ENCODE measurements at places on chromosomes 7 and 10.

- peak; percentile 88 for DNase-seq
Measured at GRCh38 chr10:78004215-78005026, 24.9 kb downstream of the POLR3A start.

- no peak for DNase-seq
Measured at GRCh38 chr10:62769574-62770242, 34.8 kb upstream of the ADO start.

DNA sequence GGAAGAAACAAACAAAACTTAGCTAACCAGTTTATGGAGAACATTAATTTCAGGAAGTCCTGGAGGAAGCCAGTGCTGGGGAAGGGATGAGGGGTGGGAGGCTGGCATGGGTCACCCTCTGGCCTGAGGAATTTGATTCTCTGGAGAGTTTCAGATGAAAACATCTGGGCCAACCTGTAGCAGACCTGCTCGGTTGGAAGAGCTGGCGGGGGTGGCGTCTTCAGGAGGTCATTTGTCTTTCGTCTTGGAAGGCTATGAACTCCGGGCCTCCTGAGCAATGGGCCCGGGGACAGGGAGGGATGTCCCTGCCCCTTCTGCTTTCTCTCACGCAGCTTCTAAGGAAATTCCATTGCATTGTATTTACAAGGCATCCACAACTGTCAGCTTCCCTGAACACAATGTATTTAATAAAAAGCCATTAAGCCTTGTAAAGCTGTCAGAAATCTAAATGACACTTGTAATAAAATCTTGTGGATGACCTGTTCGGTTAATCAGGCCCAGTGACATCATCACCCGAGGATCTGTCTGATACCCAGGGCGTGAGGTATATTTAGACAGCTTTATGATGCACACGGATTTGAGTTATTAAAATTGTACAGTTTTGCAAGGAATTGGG, 250.5 kb downstream of the RAB11FIP2 start:
- DNase-seq, result no peak

GRCh38 chr10:3764626-3765112, 20.3 kb downstream of the KLF6 start:
- DNase-seq, result no peak

DNA sequence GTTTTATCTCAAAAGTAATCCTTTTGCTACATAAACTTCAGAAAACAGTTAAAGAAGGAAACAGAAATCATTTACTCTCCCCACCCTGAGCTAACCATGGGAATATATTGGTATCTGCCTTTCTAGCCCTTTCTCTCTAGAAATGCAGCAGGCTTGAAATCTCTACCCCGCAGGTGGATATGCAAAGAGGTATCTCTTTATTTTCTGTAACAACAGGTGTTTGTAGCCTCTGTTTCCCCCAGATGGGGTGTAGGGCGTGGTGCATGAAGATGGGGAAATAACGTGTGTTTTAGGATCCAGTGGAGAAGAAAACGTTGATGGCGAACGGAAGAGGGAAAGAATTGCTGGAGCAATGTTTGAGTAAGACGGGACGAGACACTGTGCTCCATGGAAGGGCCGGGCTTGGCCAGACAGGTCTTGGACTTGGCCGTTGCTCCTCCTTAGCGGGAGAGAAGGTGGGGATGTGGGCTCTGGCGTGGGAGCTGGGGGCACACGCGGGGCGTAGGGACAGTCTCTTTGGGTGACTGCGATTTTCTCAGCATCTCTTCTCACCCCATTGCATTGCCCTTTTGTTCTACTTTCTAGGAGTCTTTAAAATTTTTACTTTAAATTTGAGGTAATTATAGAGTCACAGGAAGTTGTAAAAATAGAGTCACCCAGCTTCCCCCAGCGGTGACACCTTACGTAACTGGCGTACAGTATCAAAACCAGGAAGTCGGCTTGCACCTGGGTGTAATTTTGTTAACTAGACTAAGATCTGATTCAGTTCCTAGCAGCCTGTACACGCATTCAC, 82.9 kb downstream of the ELFN1 start:
- no peak for DNase-seq

GRCh38 chr10:5648494-5649457, 17.6 kb downstream of the ASB13 start:
- no peak for DNase-seq

DNA sequence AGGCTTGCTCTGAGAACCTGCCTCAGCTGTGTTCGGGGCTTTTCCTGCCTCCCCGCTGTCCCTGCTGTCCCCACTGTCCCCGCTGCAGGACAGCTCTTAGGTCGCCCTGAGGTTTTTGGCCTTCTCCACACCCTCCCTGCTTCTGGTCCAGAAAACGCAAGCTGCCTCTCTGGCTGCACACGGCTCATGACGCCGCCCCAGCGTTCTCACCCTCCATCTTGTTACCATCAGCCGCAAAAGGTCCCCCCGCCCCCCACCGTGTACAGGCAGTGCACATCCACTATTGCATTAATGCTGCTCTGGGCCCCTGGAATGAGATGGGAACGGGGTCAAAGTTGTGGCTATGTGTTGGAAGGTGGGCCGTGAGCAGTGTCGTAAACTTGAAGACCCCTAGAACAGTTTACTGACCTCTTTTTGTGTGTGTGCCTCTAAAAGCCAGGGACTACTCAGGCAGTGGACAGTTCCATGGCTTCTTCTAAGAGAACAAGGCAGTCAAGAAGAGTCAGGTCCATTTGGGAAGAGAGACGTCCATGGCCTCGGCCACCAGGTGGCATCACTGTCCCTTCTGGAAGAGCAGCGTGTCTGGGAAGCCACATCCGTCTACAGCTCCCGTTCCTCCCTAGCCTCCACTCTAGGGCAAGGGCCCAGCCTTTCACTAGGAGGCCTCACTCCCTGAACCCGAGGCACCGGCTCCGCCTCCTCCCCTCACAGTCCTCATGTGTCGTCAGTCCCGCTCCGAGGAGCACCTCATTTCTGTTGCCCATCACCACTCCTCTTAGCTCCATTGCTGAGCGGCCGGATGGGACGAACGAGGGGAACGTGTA, 38.5 kb upstream of the MKRN1 start:
- DNase-seq, result peak; percentile 93

DNA sequence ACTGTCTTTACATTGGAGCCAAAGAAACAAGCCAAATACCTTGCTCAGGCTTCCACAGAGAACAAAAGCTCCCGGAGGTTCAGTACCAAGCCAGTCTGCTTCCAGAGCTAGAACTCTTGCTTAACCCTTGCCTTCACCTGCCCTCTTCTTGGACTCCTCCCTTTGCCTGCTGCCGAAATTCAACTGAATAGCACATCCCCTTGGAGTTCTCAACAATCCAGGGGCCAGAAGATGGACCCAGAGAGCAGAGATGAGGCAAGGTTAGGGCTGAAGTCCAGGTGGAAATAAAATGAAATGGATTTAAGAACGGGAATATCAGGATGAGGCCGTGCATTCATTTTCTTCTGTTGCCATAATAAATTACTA, 876 bp upstream of the PIK3AP1 start:
- peak; percentile 5 for DNase-seq

DNA sequence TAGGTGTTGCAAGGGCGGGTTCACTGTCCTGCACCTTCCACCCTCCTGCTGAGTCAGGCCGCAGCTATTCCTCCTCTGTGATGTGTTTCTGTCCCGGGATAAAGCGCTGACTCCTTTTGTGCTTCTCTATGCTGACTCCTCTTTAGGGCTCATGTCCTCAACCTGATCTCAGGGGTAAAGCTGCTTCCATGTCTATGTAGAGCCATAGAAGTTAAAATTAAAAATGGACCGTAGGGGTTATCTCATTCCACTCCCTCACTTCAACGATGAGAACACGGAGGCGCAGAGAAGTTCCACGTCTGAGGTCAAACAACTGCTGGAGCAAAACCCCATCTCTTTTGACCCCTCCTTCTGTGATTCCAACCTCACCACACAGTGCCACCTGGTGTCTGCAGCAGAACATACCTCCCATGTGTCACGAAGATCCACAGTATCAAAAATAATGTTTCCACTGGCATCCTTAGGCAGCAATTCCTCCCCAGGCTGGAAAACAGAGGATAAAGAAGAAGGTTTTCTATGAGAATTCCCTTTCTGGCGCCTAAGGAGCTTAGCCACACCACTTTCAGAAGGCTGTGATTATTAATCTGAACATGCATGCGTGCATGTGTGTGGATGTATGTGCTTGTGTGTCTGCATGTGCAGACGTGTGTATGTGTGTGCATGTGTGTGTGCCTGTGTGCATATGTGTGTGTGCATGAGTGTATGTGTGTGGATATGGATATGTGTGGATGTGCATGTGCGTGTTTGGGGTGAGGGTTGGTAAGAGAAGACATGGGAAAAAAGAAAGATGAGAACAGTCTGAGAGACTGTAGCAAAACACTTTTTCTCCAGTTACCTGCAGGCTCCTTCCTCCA, 81.2 kb upstream of the UCN3 start:
- DNase-seq, result peak; percentile 6

DNA sequence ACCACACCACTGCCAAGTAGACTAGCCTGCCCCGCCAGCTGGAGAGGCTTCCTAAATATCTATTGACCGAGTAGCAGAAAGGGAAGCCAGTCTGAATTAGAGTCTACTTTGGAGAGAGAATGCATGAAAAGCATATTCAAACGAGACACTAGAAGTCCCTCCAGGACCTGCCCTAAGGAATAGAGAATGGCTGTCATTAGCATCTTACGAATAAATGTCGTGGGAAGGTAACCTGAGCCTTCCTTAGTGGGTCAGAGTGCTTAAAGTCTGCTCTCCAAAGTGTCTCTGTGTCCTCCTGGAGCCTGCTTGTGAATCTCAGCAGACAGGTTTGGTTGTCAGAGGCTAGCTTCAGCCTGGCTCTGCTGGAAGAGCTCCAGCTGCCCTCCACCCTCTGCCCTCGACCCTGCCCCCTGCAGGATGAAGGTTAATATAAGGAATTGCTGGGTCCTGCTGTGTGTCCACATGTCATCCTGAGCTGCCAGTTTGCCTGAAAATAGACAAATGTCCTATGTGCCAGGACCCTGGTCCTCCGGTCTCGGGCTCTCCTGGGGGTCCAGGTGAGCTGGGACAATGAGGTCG, 33.4 kb downstream of the FAM241B start:
- DNase-seq, result no peak

GRCh38 chr7:2821161-2821841, 22.8 kb downstream of the GNA12 start:
- peak; percentile 42 for DNase-seq

DNA sequence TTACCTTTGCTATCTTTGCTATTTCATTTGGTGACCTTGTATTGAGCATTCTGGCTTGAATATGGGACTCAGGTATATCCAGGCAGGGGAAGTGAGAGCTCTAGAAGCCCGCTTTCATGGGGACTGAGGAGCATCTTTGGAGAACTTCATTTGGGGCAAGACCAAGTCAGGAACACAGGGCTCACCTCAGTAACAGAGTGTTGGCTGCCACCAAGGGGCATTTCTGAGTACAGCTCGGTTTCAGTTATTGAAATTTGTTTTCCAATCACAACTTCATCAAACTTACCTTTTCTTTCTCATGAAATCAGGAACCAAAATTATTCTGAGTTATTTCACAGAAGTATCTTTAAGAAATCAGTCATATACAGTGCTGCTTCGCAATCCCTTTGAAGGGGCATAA, 337.2 kb downstream of the C7orf25 start:
- DNase-seq, result no peak

DNA sequence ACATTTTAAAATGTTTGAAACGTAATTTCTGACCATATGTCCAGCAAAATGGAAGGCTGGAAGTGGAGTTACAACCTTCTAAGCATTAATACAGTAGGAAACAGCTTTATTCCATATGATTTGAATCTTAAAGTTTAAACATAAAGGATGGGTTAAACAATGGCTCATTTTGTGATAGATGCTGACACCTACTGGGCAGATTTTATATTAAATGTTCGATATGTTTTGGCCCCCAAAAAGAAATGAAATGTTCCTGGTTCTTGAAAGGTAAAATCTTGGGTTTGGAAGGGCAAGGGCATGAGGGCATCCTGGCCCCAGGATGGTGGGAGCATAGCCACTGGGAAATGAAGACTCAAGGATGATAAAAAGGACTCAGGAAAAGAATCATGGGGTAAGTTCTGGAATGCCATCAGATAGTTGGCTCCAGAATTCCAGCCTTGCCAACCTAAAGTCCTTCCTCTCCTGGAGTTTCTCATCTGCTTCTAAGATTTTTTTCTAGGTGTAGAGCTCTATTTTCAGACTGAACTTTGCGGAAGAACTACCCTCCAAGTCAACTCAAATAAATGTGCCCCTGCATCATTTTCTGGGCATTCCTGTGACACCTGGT, 34.6 kb upstream of the SLC35G1 start:
- peak; percentile 29 for DNase-seq

GRCh38 chr10:77892021-77892739, 34.4 kb downstream of the DLG5 start:
- DNase-seq, result no peak

GRCh38 chr10:85557077-85557476, 809.5 kb downstream of the GRID1 start:
- DNase-seq, result no peak

- DNase-seq, result no peak
Measured at GRCh38 chr10:17236468-17237148, 8.6 kb downstream of the VIM start.

DNA sequence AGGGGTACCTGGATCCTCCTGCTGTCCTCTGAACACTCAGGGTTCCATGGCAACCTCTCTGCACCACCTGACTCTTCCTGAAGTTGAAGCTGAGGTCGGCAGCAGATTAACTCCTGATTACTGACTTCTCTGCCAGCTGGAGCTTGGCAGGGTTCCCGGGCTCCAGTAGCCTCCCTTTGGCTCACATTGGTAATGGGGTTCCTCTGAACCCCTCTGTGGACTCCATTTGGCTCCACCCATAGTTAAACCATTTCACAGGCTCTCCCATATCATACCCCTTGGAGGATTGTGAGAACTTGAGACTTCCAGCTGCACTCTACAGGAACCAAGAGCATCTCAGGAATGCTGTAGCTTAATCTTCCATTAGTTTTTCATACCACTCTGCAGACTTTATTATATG, 292.5 kb downstream of the HDAC9 start:
- DNase-seq, result no peak

DNA sequence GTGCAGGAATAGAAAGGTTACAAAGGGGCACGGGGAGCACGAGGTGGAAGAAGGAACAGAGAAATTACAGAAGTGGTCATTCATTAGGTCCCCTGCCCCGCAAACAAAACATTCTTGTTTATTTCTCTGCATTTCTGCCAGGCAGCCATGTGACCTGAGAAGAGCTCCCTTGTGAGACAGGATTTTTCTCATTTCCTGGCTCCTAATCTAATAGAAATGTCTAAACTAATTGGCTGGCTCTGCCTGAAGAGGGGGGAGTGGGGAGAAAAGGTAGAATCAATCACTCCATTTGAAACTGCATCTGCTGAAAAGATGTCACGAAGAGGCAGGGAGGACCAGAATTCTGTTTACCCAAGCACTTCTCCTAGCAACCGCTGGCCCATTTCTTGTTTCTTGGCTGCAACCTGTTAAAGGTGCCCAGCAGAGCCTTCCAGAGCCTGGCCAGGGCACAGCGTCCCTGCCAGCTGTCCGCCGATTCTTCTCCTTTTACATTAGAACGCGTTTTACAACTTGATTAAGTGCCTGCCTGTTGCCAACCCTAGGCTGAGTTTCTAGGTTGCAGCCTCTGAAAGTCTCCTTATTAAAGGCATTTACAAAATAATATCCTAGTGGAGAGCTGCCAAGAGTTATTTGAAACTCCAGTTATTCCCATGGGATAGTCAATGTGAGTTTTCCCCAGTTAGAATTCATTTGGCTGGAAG, 1227.6 kb downstream of the TYW1 start:
- DNase-seq, result peak; percentile 14

- no peak for DNase-seq
Measured at GRCh38 chr7:36224934-36225858, 72.1 kb downstream of the EEPD1 start.

GRCh38 chr7:1113548-1113885, 25.6 kb downstream of the GPER1 start:
- DNase-seq, result peak; percentile 66

GRCh38 chr10:127813290-127813689, 76.3 kb downstream of the FOXI2 start:
- DNase-seq, result peak; percentile 4
